ENCODE measurements at places on chromosomes 3 and 15.

GRCh38 chr3:11737742-11738141, 94.0 kb upstream of the VGLL4 start:
- DNase-seq = no peak

GRCh38 chr3:59150039-59150438, 100.2 kb upstream of the CFAP20DC start:
- DNase-seq = no peak

DNA sequence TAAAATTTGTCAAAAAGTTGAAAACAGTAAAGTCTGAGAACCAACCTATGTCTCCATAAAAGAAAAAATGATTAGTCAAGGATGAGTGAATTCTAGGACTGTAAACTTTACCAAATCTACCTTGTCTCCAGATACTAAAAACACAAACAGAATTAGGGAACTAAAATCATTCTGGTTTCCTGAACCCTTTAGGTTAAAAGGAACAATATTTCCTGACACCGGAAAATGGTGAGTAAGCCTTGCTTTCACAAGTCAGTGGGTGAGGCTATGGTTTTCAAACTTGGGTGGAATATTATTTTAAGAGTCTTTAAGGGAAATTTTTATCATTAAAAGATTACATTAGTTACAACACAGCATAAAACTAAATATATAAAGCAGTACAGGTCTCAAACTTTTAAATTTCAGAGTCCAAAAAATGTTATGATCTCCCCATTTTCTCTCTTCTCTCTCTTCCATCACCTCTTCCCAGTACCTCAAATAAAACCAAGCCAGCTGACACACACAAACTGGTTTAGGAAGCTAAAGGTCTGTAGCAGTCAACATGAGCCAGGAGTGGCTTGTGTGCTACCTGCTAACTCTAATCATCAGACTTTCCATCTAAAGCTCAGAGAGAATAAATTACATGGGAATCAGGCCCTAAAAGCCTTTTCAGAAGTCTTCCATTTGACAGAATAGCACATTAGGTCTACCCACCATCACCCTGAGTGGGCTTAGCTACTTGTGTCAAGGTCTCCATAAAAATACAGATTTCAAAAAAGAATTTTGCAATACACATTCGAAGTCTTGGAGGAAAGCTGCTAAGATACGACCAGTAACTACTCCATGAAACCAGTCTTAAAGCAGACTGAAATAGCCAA, 2.2 kb downstream of the SLC12A6 start:
- DNase-seq = no peak

- no peak for DNase-seq
Observed at GRCh38 chr3:28050885-28051284, 190.5 kb upstream of the CMC1 start.

- DNase-seq = no peak
Observed at GRCh38 chr15:91872356-91873137, 19.0 kb downstream of the SLCO3A1 start.

DNA sequence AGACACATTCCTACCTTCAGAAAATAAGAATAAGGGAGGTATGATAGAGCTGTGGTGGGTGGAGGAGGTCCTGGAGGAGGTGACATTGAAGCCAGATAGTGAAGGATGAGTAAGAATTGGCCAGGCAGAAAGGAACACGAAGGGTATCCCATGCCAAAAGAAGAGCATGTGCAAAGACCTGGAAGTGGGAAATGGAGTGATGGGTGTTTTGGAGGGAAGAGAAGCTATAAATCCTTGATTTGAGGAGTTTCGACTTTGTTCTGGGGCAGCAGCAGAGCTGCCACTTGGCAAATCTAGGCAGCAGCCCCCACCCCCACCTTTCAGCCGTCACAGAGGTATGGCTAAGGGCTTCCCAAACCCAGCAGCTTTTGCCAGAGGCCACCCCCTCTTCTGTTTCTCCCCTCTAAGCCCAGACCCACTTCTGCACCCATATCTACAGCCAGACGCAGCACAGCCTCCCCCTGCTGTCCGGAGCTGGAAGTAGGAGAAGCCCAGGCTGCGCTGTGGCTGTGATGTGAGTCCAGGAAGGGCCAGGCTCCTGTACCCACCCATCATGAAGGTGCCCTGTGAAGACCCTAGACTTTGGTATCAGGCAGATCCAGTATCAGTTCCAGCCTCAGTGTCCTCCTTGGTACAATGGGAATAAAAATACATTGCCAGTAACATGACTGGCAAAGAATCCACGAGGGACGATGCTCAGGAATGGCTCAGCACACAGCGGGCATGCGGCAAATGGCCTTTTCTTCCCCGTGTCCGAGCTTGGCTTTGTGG, 188.7 kb upstream of the LINGO1 start:
- DNase-seq = no peak

- no peak for DNase-seq
Observed at GRCh38 chr3:69747511-69748258, 8.4 kb downstream of the MITF start.

DNA sequence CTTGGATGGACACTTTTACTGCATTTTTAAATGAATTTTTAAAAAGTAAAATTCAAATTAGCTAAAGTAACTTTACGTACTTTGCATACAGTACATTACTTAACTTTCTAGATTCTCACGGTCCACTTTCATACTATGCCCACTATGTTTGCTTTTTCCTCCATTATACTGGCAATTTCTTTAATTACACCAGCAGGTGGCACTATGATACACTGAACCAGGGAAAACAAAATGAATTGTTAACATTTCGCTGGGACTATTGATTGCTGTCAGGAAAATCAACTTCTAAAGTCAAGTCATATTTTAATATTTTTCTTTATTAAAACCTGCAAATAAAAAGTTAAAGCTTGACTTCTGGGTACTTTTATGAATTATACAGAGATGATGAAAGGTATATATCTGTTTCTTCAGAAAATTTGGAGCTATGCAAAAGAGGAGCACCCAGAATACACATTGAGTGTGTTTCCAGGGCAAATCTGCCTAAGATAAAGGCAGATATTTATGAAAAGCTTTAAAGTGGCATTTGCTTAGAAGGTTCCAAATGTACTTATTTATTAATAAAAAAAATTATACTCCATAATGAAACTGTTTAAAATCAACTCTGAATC, 21.8 kb upstream of the POU1F1 start:
- DNase-seq = no peak

DNA sequence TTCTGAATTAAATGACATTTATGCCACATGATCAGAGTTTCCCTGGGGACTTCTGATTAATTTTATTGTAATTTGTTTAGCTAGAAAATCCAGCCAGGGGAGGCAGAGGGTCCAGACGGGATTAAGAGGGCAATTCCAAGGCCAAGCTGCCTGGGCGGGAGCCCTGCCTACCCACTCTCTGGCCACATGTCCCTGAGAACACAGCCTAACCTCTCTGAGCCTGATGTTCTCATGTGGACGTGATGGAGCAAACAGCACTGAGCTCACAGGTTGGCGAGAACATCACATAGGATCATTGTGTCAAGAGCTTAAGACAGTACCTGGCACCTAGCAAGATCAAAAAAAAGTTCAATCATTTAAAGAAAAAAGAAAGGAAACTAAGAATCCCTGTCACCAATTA, 1.0 kb downstream of the LRRC2 start:
- DNase-seq = no peak

DNA sequence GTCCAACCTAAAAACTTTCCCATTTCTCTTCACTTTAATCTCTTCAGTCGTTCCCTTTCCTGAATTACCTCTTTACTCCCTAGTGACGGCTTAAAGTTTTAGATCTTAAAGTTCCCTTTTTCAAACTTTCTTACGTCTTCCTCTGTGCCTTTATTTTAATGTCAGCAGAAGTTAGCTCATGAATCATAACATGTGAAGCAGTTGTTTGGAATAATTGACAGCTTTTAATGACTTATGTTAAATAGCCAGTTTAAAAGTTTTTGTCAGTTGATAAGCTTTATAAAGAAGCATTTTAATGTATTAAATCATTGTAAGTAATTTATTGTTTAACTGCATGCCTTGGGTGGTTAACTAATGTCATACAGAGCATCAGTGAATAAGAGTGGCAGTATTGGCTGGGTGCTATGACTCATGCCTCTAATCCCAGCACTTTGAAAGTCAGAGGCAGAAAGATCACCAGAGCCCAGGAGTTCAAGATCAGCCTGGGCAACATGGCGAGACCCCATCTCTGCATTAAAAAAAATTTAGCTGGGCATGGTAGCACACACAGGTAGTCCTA, 33.9 kb downstream of the PIK3CA start:
- no peak for DNase-seq

- DNase-seq = no peak
Observed at GRCh38 chr15:39510001-39510701, 70.7 kb upstream of the THBS1 start.

GRCh38 chr15:25715536-25716413, 147.4 kb downstream of the ATP10A start:
- DNase-seq = no peak

DNA sequence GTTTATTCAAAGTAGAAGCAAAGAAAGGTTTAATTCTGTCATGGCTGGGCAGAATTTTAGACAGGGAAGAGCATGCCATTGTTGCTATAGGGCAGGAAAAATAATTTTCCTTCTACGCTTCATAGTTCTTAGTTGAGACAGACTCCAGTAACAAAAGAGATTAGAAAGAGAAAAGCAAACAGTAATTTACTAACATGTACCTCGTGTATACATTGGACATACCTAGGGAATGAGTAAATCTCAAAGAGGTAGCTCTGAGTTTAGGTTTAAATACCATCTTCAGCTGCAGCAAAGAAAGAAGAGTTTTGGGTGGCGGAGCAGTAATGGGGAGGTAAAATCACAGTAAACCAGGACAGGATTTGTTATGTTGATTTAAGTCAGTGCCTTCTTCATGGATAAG, 416.1 kb downstream of the EPHA6 start:
- no peak for DNase-seq

DNA sequence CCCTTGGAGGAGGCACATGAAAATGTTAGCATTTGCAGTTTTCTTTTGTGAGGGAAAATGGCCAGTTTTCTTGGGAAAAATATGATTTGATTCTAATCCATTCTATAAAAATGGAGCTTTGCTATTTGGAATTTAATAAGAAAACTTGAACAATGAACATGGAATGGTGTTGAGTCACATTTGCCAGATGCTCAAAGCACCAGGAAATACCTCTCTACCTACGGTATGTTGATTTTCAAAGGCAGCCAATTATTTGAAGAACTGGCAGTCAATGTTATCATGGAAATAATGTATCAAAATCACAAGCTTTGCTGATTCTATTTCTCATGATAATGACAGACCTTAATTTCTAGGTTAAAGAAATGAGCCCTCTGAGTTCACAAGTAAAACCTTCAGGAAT, 14.9 kb downstream of the NME9 start:
- no peak for DNase-seq

- DNase-seq = no peak
Observed at GRCh38 chr3:171789759-171790505, 20.4 kb downstream of the PLD1 start.

DNA sequence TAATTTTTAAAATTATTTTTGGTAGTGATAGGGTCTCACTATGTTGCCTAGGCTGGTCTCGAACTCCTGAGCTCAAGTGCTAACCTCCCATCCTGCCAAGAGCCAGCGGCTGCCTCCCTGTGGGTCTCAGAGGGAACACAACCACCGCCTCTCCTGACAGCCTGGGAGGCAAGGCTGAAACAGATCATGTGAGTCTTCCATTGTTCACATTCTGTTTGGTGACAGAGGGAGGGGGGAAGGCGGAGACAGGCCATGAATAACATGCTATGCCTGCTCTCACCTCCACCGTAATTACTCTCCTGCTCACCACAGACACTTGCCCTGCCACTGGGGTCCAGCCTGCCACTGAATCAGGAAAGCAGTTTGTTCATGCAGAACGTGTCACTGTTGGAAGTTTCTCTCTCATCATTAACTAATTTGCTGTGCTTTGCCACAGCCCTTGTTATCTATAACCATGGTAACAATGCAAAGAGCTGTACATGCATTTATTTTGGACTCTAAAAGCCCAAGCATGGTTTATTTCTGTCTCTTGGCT, 78.4 kb upstream of the RASGRF1 start:
- no peak for DNase-seq
